Endothelial cell of umbilical vein (primary cell): ENCODE measurements at places on chromosomes 12 and 14. TPM values are rescaled to one million over a fixed set of nuclear protein-coding genes. Genes with fewer than 3 reads are reported as not detected.

DNA sequence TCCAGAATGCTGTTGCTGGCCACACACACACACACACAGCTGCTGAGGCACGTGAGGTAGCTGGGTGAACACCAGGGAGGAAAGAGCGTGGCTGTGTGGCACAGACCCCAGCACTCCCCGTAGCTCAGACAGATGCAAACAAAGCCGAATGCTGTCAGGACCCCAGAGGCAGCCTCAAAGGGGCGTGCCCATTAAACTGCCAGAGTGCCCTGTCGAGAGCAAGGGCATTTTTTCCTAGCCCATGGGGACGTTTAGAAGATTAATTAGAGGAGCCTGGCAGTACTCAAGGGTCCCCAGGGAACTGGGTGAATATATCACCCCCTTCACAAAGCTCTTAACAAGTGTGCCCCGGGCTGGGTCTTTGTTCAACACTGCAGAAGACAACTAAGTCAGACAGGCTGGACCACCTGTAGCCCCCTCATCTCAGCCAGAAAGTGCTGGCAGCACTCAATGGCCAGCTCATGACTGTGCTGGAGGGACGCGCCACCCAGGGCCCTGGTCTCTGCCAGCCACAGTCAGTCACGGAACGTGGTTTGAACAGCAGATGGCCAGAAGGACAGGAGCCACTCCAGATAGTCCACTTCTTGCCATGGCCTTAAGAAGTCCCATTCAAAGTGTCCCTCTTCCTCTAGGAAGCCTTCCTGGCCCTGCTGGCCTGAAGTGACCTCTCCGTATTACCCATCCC, 37.5 kb downstream of the TTC7B start:
- DNase-seq = no peak

The TSPAN8 gene
- polyA plus RNA-seq = 0.76 and 1.2 TPM in 2 replicates

The SLC25A21 gene
- polyA plus RNA-seq = 0.98 and 4.0 TPM in 2 replicates

The CLEC14A gene
- 562 and 569 TPM in 2 replicates for polyA plus RNA-seq
